ENCODE measurements at places on chromosomes 11 and 22. TPM values are rescaled to one million over a fixed set of nuclear protein-coding genes. Genes with fewer than 3 reads are reported as not detected.

Gene GRIK4
- 0.74 TPM for total RNA-seq

Gene MOGAT2
- not detected for total RNA-seq

Gene RELT
- total RNA-seq = 13.1 TPM

Gene STIM1
- 32.7 TPM for total RNA-seq

Gene OR2AG1
- not detected for total RNA-seq

Gene OR4A16
- total RNA-seq = not detected

Gene AHNAK
- 436 TPM for total RNA-seq

Gene DEUP1
- not detected for total RNA-seq

Gene TPH1
- 0.42 TPM for total RNA-seq

Gene TRIM49
- total RNA-seq = not detected

Gene MS4A7
- not detected for total RNA-seq

Gene HSPB2
- total RNA-seq = not detected

Gene SLC29A2
- total RNA-seq = 4.8 TPM

Gene OR51E1
- total RNA-seq = not detected

Gene TREH
- total RNA-seq = not detected

Gene TCN1
- not detected for total RNA-seq

Gene SLC16A8
- total RNA-seq = not detected

Gene CARD18
- total RNA-seq = not detected

Gene OR4C6
- total RNA-seq = not detected

Gene ALDH3B2
- total RNA-seq = not detected

Gene TMPRSS13
- 0.46 TPM for total RNA-seq

Gene SLC22A6
- total RNA-seq = not detected

Gene KRTAP5-1
- not detected for total RNA-seq

Gene MRPL17
- total RNA-seq = 87.2 TPM

Gene GLYAT
- total RNA-seq = not detected

Gene APOA5
- not detected for total RNA-seq

Gene CARNS1
- total RNA-seq = 0.35 TPM

Gene SYT12
- total RNA-seq = not detected

Gene C1QTNF4
- 1.8 TPM for total RNA-seq

Gene RASGRP2
- 2.3 TPM for total RNA-seq

Gene MPEG1
- not detected for total RNA-seq

Gene ZFPL1
- 45.1 TPM for total RNA-seq

Gene OR4D5
- total RNA-seq = not detected

Gene CHRM4
- not detected for total RNA-seq

Data from endothelial cell of umbilical vein (primary cell).